ENCODE measurements at places on chromosomes 2 and 18. TPM values are rescaled to one million over a fixed set of nuclear protein-coding genes. Genes with fewer than 3 reads are reported as not detected.
A peak's percentile ranks its signal among the peaks of the same experiment; 100 is the strongest.

ZSWIM2 gene
- total RNA-seq, result not detected

NMUR1 gene
- 0.41 TPM for total RNA-seq

- DNase-seq, result no peak
These were observed 69.2 kb upstream of the CABLES1 start for GRCh38 chr18:23066060-23066459.

- DNase-seq, result peak; percentile 86
These were observed 447.6 kb upstream of the POU3F3 start for GRCh38 chr2:104406261-104406726.
